Smooth muscle cell of trachea (primary cell): ENCODE measurements at places on chromosomes 2 and 18. TPM values are rescaled to one million over a fixed set of nuclear protein-coding genes. Genes with fewer than 3 reads are reported as not detected.

The MC5R gene
- total RNA-seq, result not detected in 2 replicates

The INPP1 gene
- total RNA-seq, result 10.1 and 11.8 TPM in 2 replicates

The TET3 gene
- 3.1 and 4.1 TPM in 2 replicates for total RNA-seq

The GAL3ST2 gene
- total RNA-seq, result 0.15 TPM in 1 of 2 replicates, not detected in the other

The UGT1A8 gene
- total RNA-seq, result not detected in 2 replicates

The ARHGAP25 gene
- 0.66 and 1.7 TPM in 2 replicates for total RNA-seq

The PLGLB1 gene
- 1.5 and 2.0 TPM in 2 replicates for total RNA-seq

The SERPINB4 gene
- not detected in 2 replicates for total RNA-seq

The ZNF532 gene
- total RNA-seq, result 51.4 and 60.4 TPM in 2 replicates

The NT5C1B gene
- not detected in 2 replicates for total RNA-seq

The BCS1L gene
- total RNA-seq, result 32.3 and 41.9 TPM in 2 replicates

The STARD6 gene
- not detected in 2 replicates for total RNA-seq

The SEC11C gene
- total RNA-seq, result 7.8 and 15.0 TPM in 2 replicates

The TRIB2 gene
- 16.6 and 18.4 TPM in 2 replicates for total RNA-seq

The SCG2 gene
- total RNA-seq, result 1.0 and 1.2 TPM in 2 replicates

The FZD7 gene
- total RNA-seq, result 17.0 and 82.4 TPM in 2 replicates

The DPP10 gene
- not detected in 2 replicates for total RNA-seq

The LAMA1 gene
- 3.6 and 13.7 TPM in 2 replicates for total RNA-seq

The UGT1A3 gene
- not detected in 2 replicates for total RNA-seq

The INHBB gene
- total RNA-seq, result not detected in 2 replicates

The EVX2 gene
- total RNA-seq, result not detected in 2 replicates

The ABCA12 gene
- total RNA-seq, result under 0.01 and 0.17 TPM in 2 replicates

The PAIP2B gene
- 0.66 and 0.73 TPM in 2 replicates for total RNA-seq

The TMEFF2 gene
- 1.7 and 2.8 TPM in 2 replicates for total RNA-seq

The IL37 gene
- not detected in 2 replicates for total RNA-seq

The IL36A gene
- not detected in 2 replicates for total RNA-seq

The HOXD1 gene
- not detected in 2 replicates for total RNA-seq

The ANKRD29 gene
- 8.6 and 15.5 TPM in 2 replicates for total RNA-seq

The SLC14A1 gene
- 62.7 and 81.0 TPM in 2 replicates for total RNA-seq

The NOL4 gene
- total RNA-seq, result not detected in 2 replicates

The RAD51AP2 gene
- total RNA-seq, result not detected in 2 replicates

The COL3A1 gene
- 2,358 and 3,379 TPM in 2 replicates for total RNA-seq

The MC4R gene
- total RNA-seq, result not detected in 2 replicates

The SLC19A3 gene
- 0.17 and 0.29 TPM in 2 replicates for total RNA-seq

The SFT2D3 gene
- total RNA-seq, result 5.2 and 6.6 TPM in 2 replicates

The GDF7 gene
- total RNA-seq, result 0.15 TPM in 1 of 2 replicates, not detected in the other

The CIB4 gene
- total RNA-seq, result not detected in 2 replicates

The RUFY4 gene
- not detected in 2 replicates for total RNA-seq

The CFAP221 gene
- not detected in 2 replicates for total RNA-seq

The RAB6C gene
- not detected in 2 replicates for total RNA-seq
